SJCRH30 (cell line): ENCODE measurements at places on chromosomes 5 and 9. TPM values are rescaled to one million over a fixed set of nuclear protein-coding genes. Genes with fewer than 3 reads are reported as not detected.

Gene CCDC192
- total RNA-seq = not detected in 2 replicates

Gene PALM2AKAP2
- total RNA-seq = 39.6 and 43.4 TPM in 2 replicates

Gene IRX4
- total RNA-seq = not detected in 2 replicates

Gene OSMR
- 0.03 and 0.14 TPM in 2 replicates for total RNA-seq

Gene PLPPR1
- 0.63 and 0.93 TPM in 2 replicates for total RNA-seq

Gene MZB1
- 0.24 TPM in 1 of 2 replicates, not detected in the other for total RNA-seq

Gene CDH9
- total RNA-seq = 0.10 TPM in 1 of 2 replicates, not detected in the other
